Naive thymus-derived CD4-positive, alpha-beta T cell (primary cell): ENCODE measurements at places on chromosomes 2 and 18.

GRCh38 chr2:156434461-156435291 lies 1.5 kb upstream of the GPD2 start:
- H3K27me3 ChIP-seq = no peaks in the 10 kb centered on the region
- peaks cover 18% of the 10 kb centered on the region for H3K4me1 ChIP-seq
- peak overlapping the region; percentile 71 for H3K27ac ChIP-seq
- no peaks in the 10 kb centered on the region for H3K36me3 ChIP-seq

- H3K27me3 ChIP-seq = peaks cover 8% of the 10 kb centered on the region
- H3K36me3 ChIP-seq = no peaks in the 10 kb centered on the region
- no peak overlapping the region for H3K4me3 ChIP-seq
- no peak overlapping the region for H3K27ac ChIP-seq
These were observed 1.4 kb downstream of the WNT6 start for GRCh38 chr2:218860950-218861381.

GRCh38 chr18:49225160-49225559 lies 235.3 kb downstream of the DYM start:
- DNase-seq = no peak
- no peaks in the 10 kb centered on the region for H3K36me3 ChIP-seq
- H3K27ac ChIP-seq = no peak overlapping the region
- H3K27me3 ChIP-seq = no peaks in the 10 kb centered on the region
- no peak overlapping the region for H3K4me3 ChIP-seq

DNA sequence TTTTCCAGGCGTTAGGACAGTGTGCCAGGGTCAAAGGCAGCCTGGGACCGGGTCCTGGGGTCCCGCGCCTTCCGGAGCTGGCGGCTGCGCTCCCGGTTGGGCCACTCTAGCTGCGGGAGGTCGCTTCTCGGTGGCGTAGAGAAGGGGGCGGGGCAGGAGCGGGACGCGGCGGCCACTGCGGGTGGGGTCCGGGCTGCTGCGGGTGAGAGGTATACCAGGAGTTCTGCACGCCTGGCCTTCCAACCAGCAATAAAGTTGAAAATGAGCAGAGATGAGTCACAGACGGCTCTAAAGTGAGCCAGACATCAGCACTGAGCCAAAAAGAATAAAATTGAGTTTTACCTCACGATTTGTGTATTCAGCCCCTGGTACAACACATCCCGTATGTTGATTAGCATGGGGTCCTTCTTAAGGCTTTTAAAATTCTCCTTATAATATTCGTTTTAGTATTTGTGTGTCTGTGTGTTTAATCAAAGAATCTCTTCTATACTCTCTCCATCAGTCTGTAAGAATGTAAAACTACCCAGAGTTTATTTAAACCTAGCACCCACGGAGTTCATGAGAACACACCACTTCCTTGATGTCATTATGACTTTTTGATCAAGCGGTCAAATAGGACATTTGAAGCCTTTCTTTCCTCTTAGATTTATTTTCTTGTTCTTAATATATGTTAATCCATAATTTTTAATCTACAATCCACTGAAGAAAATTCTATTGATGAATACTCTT lies at the start of gene C1GALT1C1L:
Gene C1GALT1C1L, minus strand, starts transcription at position 108 of the 729 bp plus-strand sequence. Its CDS starts 107 bp downstream, at position 1.
- H3K36me3 ChIP-seq = no peaks in the 10 kb centered on the region
- H3K4me3 ChIP-seq = peak within 1 kb of the TSS; percentile 45
- no peaks in the 10 kb centered on the region for H3K4me1 ChIP-seq
- H3K27me3 ChIP-seq = peaks cover 6% of the 10 kb centered on the region

DNA sequence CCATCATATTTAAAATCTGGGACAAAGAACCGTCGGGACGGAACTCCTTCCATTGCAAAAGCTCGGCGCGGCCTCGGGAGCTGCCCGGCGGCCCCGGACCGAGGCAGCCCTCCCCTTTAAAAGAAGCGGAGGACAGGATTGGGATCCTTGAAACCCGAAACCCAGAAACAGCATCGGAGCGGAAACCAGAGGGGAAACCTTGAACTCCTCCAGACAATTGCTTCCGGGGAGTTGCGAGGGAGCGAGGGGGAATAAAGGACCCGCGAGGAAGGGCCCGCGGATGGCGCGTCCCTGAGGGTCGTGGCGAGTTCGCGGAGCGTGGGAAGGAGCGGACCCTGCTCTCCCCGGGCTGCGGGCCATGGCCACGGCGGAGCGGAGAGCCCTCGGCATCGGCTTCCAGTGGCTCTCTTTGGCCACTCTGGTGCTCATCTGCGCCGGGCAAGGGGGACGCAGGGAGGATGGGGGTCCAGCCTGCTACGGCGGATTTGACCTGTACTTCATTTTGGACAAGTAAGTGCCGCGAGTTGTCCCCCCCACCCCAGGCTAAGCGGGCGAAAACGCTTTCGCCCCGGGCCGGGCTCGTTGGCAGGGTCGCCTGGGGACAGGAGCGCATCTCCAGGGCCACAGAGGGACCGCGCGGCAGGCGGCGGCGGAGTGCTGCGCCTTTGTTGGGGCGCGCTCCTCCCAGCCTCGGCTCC lies at the start of gene ANTXR1:
Gene ANTXR1, plus strand, starts transcription at position 38 of the 698 bp plus-strand sequence. Its CDS starts 321 bp downstream, at position 359.
- H3K4me3 ChIP-seq = peak within 1 kb of the TSS; percentile 56
- peaks cover 11% of the 10 kb centered on the region for H3K27me3 ChIP-seq
- H3K36me3 ChIP-seq = no peaks in the 10 kb centered on the region

GRCh38 chr2:59529726-59530125 lies 1023.7 kb downstream of the BCL11A start:
- DNase-seq = no peak
- H3K4me1 ChIP-seq = no peaks in the 10 kb centered on the region
- no peak overlapping the region for H3K27ac ChIP-seq
- no peaks in the 10 kb centered on the region for H3K36me3 ChIP-seq
- H3K4me3 ChIP-seq = no peak overlapping the region
- no peaks in the 10 kb centered on the region for H3K27me3 ChIP-seq

DNA sequence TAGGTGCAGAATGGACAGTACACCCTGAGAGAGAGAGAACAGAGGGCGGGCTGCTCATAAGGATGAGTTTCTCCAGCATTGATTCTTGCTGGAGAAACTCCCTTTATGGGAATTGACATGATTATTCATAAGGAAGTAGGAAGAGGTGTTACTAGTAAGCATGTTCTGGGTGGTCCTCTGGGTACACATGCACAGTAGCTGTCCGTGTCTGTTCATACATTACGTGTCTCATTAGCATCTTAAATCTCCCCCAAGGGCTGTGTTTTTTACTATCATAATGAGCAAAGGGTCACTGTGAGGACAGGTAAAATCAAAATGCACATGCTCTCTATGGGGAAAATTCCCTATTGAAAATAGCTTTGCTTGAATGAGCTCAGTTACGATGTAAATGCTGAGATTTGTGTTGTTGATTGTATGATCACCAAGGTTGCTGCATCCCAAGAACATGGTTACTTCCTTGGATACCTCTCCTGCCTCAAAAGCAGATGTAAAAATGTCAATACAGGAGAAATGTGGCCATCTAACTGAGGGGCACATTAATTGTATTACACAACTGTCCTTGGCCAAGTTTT lies 238.9 kb downstream of the CDH20 start:
- H3K27ac ChIP-seq = no peak overlapping the region
- H3K27me3 ChIP-seq = no peaks in the 10 kb centered on the region
- no peak overlapping the region for H3K4me3 ChIP-seq
- DNase-seq = no peak
- H3K4me1 ChIP-seq = no peaks in the 10 kb centered on the region

DNA sequence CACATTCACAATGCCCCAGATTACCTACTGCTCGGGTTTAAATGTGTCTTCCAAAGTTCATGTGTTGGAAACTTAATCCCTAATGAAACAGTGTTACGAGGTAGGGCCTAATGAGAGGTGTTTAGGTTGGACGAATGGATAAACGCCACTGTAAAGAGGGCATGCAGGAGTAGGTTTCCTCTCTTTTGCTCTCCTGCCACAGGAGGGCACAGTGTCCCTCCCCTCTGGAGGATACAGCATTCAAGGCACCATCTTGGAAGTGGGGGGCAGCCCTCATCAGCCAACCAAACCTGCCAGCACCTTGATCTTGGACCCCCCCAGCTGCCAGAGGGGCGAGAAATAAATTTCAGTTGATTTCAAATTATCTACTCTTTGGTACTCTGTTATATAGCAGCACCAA lies 103.5 kb downstream of the TSHZ1 start:
- H3K27me3 ChIP-seq = peaks cover 4% of the 10 kb centered on the region
- H3K4me3 ChIP-seq = no peak overlapping the region
- no peak for DNase-seq
- H3K36me3 ChIP-seq = no peaks in the 10 kb centered on the region
- H3K27ac ChIP-seq = no peak overlapping the region

DNA sequence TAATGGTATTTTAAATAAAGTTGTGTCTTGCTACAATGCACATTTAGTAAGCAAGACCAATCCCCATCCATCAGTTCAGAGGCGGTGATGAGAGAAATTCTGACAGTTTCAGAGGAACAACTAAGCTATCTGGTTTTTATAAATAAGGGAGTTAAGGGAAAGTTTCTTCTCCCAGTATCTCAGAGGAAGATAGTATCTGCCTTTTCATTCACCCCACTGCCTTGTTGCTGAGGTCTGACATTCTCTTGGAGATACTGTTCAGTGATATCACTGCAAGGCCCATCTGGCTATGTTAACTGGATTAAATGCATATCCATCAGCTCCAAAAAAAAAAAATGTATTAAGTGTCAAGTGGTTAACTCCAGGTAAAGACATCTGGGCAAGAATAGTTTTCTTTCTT lies 47.9 kb downstream of the RBMS1 start:
- H3K27ac ChIP-seq = no peak overlapping the region
- H3K27me3 ChIP-seq = no peaks in the 10 kb centered on the region
- H3K36me3 ChIP-seq = peaks cover 8% of the 10 kb centered on the region

DNA sequence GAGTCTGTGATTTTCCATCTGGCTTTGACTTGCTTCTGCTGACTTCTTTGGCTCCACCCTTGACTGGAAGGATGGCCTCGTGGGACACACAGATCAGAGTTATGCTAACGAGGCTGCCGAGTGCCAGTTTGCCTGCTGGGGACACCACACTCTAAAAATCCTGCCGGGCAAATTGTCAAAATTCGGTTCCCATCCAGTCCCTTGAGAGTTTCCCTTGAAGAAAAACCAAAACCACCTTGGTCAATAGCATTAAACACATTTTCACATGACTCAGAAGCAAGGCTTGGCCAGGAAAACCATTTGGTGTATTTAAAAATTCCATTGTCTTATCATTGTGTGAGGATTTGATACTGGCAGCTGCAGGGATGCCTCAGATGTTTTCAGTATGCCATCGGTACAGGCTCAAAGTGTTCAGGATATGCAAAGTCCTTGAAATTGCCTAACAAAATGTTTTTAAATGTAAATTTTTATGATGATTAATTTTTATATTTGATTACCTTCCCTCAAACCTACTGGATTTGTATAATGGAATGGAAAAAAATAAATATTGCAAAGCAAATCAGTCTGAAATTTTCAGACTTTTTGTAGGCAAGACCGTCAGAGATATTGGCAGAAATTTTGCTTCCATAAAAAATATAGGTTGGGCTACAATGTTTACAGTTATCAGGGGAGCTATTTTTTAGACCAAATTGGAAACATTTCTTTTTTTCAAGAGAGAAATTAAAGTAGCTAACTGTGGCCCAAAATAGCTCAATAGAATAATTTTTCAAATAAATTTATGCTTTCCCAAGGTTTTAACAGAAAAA lies 41.6 kb downstream of the KCNE4 start:
- no peak for DNase-seq
- no peak overlapping the region for H3K4me3 ChIP-seq
- no peaks in the 10 kb centered on the region for H3K36me3 ChIP-seq

- peak overlapping the region; percentile 34 for H3K27ac ChIP-seq
- DNase-seq = no peak
- no peaks in the 10 kb centered on the region for H3K36me3 ChIP-seq
- H3K27me3 ChIP-seq = peaks cover 36% of the 10 kb centered on the region
- H3K4me3 ChIP-seq = peak overlapping the region; percentile 90
These were observed 706 bp upstream of the BCL11A start for GRCh38 chr2:60554074-60554645.

- H3K36me3 ChIP-seq = no peaks in the 10 kb centered on the region
- no peak for DNase-seq
- no peaks in the 10 kb centered on the region for H3K4me1 ChIP-seq
- H3K27me3 ChIP-seq = no peaks in the 10 kb centered on the region
- H3K27ac ChIP-seq = no peak overlapping the region
These were observed 26.2 kb upstream of the INSIG2 start for GRCh38 chr2:118062048-118062447.

- H3K4me1 ChIP-seq = no peaks in the 10 kb centered on the region
- no peak overlapping the region for H3K4me3 ChIP-seq
- H3K27me3 ChIP-seq = no peaks in the 10 kb centered on the region
- H3K27ac ChIP-seq = no peak overlapping the region
- no peak for DNase-seq
- H3K36me3 ChIP-seq = no peaks in the 10 kb centered on the region
These were observed 60.3 kb downstream of the PIAS2 start for GRCh38 chr18:46856973-46857372.

- H3K27me3 ChIP-seq = no peaks in the 10 kb centered on the region
- no peak for DNase-seq
- H3K27ac ChIP-seq = no peak overlapping the region
- no peaks in the 10 kb centered on the region for H3K36me3 ChIP-seq
- peaks cover 10% of the 10 kb centered on the region for H3K4me1 ChIP-seq
These were observed 4.1 kb downstream of the TACR1 start for GRCh38 chr2:75195076-75195691.

DNA sequence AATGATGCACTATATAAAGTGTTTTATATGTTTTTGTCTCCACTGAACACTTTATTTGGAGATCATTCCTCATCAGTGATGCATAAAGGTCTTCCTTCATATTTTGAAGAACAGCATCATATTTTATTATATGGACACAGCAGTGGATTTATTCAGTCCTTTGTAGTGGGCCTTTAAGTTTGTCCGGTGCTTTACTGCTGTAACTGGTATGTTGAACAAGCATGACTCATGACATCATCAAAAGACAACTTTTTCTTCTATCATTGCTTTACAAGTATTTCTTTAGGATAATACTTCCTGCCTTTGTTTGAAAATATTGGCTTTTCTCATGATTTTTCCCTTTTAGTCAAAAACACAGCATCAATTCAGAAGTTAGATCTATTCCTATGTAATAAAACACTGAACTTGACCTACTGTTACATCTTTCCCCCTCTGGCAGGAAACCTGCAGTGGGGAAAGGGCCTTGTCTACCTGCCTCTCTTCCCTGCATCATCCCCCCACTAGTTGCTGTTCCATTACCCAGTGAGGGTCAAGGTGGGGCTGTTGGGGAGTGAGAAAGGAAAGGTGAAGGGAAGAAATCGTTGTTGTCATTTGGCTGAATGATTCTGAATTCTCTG lies 241.2 kb downstream of the CYP26B1 start:
- DNase-seq = no peak
- no peaks in the 10 kb centered on the region for H3K36me3 ChIP-seq
- H3K4me1 ChIP-seq = no peaks in the 10 kb centered on the region
- no peaks in the 10 kb centered on the region for H3K27me3 ChIP-seq

DNA sequence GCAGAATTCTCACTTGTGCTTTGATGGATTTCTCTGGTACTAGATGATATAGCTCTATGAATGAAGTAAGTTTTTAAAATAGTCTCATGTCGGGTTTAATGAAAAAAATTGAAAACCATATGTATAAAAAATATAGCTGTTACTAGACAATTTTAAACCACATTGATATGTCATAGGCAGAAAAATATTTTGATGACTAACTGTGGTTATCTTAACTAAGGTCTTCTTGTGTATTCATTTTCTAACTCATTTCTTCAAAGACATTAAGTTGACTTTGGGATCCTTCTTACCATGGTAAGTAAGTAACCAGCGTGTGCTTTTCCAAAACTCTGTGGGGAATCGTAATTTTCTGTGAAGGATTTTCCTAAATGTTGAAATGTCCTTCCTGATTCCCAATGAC lies 160.9 kb upstream of the COL3A1 start:
- DNase-seq = no peak
- H3K36me3 ChIP-seq = no peaks in the 10 kb centered on the region
- no peaks in the 10 kb centered on the region for H3K4me1 ChIP-seq
- no peak overlapping the region for H3K27ac ChIP-seq
- no peaks in the 10 kb centered on the region for H3K27me3 ChIP-seq
- no peak overlapping the region for H3K4me3 ChIP-seq
